BJ (cell line): ENCODE measurements at places on chromosomes 6 and 20. TPM values are rescaled to one million over a fixed set of nuclear protein-coding genes. Genes with fewer than 3 reads are reported as not detected.

DNA sequence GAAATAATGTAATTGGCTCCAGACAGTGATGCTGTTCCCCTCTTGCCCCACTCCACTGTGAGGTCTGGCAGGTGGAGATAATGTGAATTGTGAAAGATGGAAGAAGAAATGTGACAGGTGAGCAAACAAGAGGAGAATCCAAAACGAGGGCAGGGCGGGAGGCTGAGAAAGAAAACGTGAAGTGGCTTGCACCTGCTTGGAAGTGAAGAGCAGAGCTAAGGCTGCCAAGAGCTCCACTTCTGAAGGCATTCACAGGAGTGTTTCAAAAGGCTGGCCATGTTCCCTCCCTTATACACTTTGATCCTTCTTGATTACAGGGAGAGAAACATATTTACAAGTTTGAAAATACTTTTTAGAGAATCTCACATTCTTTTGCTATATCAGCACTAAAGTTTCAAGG, 359.4 kb downstream of the EPHA7 start:
- no peak for DNase-seq

DNA sequence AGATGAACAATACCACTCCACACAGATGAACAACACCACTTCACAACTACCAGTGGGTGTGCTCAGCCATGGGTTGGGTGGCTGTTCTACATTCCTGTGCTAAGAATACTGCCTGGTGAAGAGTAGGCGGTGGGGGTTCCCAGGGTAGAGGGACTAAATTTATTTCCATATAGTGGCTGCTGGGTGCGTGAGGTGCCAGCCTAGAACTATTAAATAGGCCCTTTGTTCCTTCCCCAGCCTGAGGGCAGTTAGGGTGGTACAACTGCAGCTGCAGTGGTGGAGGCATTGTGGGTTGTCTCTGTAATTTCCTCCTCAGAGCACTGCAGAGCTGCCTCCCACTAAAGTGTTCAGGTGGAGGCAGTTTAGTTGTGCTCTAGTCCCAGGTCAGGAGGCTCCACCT, 618.4 kb downstream of the MMUT start:
- DNase-seq = no peak

DNA sequence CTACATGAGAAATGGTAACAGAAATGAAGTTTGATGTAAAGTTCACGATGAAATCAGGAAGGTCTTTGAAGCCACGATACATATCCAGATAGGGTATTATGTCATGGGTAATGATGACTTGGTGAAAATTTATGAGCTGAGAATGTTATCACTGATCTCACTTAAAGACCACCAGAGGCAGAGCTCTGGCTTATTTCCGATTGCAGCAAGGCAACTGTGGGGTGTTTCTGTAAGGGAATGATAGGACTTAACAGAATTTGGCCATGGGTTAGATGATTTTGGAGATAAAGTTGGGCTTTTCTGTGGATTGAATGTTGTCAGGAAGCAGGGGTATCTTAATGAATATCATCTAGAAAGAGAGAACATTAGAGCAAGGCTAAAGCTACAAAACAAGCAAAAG, 508.4 kb downstream of the HDGFL1 start:
- DNase-seq = no peak

DNA sequence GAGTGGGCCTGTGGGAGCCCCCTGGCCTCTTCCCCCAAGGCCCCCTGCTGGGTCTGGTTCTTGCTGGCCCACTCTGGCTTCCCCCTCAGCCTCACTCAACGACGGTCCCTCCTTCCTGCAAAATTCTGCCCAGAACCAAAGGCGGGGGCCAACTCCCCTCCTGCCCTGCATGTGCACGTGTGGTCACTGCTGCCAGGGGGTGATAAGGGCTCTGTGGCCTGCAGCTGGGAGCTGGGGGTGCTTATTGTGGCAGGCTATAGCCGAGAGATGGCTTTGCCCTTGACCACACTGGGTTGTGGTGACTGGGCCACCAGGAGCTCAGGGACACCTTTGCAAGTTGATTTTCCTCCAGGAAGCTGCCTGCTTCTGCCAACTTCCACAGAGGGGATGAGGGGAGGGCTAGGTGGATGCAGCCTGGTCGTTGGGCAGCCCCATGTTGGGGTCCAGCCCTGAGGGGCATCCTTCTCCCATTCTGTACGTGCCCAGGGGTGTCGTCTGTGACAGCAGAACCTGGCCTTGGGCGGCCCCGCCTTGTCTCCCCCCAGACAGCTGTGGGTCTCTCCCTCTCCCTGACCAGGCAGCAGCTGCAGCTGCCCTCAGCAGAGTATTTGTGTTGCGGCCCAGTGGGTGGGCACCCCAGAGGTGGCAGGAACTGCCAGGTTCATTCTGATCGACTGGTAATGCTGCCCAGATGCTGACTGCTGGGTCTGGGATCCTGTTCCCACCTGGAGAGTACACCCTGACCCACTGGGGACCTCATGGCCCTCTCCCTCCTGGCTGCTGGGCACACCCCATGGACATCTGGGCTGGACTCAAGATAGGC, 5.6 kb downstream of the TCEA2 start:
- no peak for DNase-seq

PDYN gene
- not detected in 2 replicates for polyA plus RNA-seq
